Bladder microvascular endothelial cell (primary cell): ENCODE measurements at places on chromosomes 3 and 15. TPM values are rescaled to one million over a fixed set of nuclear protein-coding genes. Genes with fewer than 3 reads are reported as not detected.

Gene SI
- total RNA-seq, result not detected in 2 replicates

Gene ROPN1
- total RNA-seq, result not detected in 2 replicates

Gene RBP2
- total RNA-seq, result not detected in 2 replicates

Gene GOLGA8T
- total RNA-seq, result 0.13 TPM in 1 of 2 replicates, not detected in the other

Gene SH2D7
- not detected in 2 replicates for total RNA-seq
